ENCODE measurements at places on chromosomes 3 and 15.
A peak's percentile ranks its signal among the peaks of the same experiment; 100 is the strongest.

GRCh38 chr15:95016511-95017229 lies 785.3 kb downstream of the MCTP2 start:
- DNase-seq = peak; percentile 10

DNA sequence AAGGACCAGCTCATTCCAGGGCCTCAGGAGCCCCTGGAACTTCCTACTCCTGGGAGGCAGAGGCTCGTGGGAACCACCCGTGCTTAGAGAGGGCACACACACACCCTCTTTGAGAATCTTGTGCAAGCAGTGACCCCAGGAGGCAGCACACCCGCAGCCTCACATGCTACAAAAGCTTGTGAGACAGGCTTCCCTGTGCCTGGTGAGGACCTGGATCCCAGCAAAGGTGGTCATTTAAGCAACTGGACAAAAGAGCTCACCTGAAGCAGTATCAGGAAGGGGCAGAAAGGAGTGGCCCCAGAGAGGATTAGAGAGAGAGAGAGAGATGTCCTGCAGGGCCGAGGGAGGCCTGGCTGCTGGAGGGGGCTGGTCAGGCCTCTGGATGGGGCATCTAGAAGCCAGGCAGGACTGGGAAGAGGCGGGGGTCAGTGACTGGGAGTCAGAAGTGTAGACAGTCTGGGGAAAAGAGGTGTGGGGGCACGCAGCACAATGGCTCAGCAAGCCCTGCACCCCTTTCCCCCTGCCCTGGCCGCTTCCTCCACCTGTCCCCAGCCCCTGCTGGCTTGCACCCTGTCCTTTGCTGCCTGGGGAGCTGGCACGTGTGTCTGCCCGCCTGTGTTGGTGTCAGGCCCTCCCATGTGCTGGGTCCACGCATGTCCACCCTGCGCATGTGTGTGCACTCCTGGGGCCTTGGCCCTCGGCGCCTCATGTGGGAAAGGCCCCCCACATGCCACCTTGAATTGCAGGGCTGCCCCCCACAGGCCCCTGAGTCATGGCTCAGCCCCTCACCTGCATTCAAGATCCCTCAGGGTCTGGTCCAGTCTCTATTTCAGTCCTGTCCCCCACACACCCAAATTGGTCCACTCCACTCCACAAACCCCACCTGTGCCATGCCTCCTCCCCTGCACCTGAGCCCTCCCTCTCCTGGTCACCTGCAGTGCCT lies 36.9 kb downstream of the TSPAN3 start:
- DNase-seq = no peak

DNA sequence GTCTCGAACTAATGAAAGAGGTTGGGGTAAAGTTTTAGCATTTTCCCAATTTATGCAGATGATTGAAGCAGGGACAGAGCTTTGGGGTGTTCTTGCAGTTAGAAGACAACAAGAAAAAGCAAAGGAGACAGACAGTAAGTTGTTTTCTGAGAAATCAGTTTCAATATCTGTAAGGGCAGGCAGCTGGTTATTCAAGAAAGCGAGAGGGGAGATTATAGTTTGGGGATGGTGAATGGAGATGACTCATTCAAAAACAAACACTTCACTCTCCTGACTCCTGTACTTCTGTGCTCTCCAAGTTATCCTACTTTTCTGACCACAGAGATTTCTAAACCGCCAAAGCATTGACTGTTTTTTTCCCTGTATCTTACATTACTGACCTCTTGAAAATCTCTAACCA lies 352.0 kb downstream of the GAP43 start:
- DNase-seq = peak; percentile 78

- DNase-seq = peak; percentile 93
Measured at GRCh38 chr15:52103217-52104207, 9.1 kb downstream of the BCL2L10 start.

GRCh38 chr15:99522288-99522687 lies 43.5 kb upstream of the MEF2A start:
- DNase-seq = no peak

Data from fibroblast of skin of abdomen (primary cell).